ENCODE measurements at places on chromosomes 6 and 20.

DNA sequence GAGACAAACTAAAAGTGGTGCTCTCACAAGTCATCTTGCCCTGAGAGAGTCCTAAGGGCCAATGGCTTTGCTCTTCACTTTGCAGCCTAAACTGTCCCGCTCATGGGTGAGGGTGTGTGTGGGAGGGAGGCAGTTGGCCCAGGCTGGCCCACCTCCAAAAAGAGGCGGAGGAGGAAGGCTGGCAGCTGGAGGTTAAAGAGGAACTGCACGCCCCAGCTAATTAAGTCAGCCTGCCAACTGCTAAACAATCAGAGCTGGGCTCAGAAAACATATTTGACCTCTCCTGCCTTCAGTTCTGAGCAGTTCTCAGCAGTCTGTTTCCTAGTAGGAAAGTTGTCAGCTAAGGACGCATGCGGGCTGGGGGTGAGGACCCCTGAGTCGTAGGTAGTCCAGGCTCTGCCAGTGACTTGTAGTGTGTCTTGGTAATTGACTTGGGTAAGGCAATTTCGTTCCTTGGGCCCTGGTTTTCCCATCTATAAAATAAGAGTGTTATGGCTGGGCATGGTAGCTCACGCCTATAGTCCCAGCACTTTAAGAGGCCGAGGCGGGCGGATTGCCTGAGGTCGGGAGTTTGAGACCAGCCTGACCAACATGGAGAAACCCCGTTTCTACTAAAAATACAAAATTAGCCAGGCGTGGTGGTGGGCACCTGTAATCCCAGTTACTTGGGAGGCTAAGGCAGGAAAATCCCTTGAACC, 17.0 kb downstream of the GSS start:
- peak; percentile 87 for DNase-seq

GRCh38 chr6:41306187-41306854, 19.8 kb upstream of the TREM1 start:
- DNase-seq: peak; percentile 3

- DNase-seq: peak; percentile 87
Observed at GRCh38 chr20:43755390-43755789, 28.6 kb upstream of the GTSF1L start.

DNA sequence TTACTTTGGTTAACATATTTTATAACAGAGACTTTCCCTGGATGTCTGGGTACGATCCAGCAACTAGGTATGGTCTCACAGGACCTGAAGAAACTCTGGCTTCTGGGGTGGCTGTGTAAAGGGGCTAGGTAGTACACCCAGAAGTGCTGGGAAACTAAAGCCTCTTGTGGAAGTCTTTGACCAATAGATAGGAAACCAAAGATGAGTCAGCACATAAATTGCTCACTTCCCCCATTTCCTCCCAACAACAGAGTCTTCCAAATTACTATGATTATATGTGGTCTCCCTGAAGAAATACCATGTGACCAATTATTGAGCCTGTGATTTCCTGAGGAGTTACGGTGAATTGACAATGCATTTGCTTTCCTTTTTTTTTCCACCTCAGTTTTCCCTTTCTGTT, 26.8 kb upstream of the TBX18 start:
- peak; percentile 27 for DNase-seq

DNA sequence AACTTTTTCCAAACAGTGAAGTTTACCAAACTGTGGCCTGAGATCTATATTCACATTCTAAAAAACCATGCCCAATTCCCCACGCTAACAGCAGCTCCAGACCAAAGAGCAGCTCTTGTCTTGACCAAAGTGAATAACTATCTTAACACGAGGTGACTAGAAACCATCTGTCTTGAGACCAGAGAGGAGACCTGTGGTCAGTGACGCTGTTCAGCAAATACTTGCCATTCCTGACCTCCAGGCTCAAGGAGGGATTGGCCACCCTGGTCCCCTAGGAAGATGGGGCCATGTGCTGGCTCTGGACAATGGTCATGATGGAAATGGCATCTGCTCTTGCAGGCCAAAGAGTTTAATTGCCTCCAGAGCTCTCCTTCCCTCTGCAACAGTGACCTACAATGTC, 104.4 kb upstream of the CD93 start:
- DNase-seq: no peak

- peak; percentile 6 for DNase-seq
Observed at GRCh38 chr20:884983-885952, 30.9 kb downstream of the ANGPT4 start.

- DNase-seq: no peak
Observed at GRCh38 chr6:5534643-5535042, 273.3 kb downstream of the FARS2 start.

GRCh38 chr6:71194724-71195123, 93.9 kb upstream of the OGFRL1 start:
- no peak for DNase-seq

Data from MV-4-11 (cell line).